SJCRH30 (cell line): ENCODE measurements at places on chromosomes 7 and 10.

DNA sequence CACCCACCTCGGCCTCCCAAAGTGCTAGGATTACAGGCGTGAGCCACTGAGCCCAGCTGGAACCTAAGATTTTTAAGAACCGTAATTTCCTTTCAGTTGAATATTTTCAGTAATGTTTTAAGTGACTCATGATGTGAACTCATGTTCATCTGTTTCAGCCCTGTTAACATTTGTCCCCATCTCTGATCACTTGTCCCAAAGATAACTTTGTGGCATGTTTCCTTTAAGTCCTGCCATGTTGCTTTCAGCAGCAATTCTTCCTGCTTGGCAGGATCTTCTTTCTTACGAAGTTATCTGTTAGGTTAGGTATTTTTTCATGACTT lies 19.3 kb downstream of the ZRANB1 start:
- DNase-seq: no peak

- DNase-seq: no peak
Observed at GRCh38 chr10:102918817-102919245, 737 bp downstream of the CNNM2 start.

- DNase-seq: peak; percentile 15
Observed at GRCh38 chr10:72981028-72981881, 26.6 kb upstream of the PLA2G12B start.

DNA sequence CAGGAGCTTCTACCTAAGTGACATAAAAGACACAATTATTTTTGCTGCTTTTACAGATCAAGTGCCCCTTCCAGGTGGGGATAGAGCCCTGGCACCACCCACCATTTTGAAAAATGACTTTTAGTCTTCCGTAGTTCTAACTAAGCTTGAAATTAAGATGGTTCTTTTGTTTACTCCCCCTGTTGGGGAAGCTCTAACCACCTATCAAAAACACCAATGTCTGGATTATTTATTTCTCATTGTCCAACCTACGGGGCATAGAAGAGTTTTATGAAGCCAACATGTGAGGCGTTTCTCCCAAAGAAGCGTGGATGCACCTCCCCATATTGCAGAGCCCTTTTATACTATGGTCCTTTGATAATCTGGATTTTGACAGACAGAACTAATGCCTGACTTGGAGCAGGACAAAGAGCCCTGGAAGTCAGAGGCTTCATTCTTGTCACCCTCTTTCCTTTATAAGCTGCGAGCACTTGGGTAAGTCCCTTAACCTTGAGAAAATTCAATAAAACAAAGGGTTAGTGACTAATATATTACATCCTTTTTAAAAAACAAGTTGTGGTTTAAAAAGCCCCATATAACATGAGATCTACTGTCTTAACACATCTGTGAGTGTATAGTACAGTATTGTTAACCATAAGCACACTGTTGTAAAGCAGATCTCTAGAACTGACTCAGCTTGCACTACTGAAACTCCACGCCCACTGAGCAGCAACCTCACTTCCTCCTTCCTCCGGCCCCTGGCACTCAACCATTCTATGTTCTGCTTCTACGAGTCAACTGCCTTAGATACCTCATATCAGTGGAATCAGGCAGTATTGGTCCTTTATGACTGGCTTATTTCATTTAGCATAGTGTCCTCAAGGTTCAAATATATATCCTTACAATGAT lies 67.5 kb downstream of the ATXN7L1 start:
- no peak for DNase-seq

- peak; percentile 29 for DNase-seq
Observed at GRCh38 chr7:114026486-114027089, 107.8 kb upstream of the PPP1R3A start.

- DNase-seq: no peak
Observed at GRCh38 chr10:48193556-48193955, 80.9 kb downstream of the FRMPD2 start.

GRCh38 chr7:122198581-122198980 lies 54.5 kb upstream of the AASS start:
- no peak for DNase-seq

GRCh38 chr7:92075455-92076158 lies 58.7 kb downstream of the CYP51A1 start:
- DNase-seq: no peak

DNA sequence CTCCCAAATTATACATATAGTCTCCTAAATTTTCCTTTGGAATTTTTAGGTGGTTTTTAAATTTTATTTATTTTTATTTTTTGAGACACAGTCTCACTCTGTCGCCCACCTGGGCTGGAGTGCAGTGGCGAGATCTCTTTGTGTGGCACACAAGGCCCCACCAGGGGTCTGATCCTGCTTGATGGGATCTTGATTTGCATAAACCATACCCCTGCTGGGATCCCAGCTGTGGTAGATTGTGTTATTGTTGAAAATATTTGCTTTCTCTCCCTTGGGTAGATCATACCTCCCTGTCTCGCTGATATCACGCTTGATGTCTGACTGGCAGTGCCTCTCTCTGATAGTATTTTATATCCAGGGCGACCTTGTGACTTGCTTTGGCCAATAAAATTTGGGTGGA lies 5.6 kb upstream of the MUC3A start:
- no peak for DNase-seq
